ENCODE measurements at places on chromosomes 3 and 15.
A peak's percentile ranks its signal among the peaks of the same experiment; 100 is the strongest.

- no peak for DNase-seq
Measured at GRCh38 chr15:39776068-39776467, 6.6 kb downstream of the FSIP1 start.

DNA sequence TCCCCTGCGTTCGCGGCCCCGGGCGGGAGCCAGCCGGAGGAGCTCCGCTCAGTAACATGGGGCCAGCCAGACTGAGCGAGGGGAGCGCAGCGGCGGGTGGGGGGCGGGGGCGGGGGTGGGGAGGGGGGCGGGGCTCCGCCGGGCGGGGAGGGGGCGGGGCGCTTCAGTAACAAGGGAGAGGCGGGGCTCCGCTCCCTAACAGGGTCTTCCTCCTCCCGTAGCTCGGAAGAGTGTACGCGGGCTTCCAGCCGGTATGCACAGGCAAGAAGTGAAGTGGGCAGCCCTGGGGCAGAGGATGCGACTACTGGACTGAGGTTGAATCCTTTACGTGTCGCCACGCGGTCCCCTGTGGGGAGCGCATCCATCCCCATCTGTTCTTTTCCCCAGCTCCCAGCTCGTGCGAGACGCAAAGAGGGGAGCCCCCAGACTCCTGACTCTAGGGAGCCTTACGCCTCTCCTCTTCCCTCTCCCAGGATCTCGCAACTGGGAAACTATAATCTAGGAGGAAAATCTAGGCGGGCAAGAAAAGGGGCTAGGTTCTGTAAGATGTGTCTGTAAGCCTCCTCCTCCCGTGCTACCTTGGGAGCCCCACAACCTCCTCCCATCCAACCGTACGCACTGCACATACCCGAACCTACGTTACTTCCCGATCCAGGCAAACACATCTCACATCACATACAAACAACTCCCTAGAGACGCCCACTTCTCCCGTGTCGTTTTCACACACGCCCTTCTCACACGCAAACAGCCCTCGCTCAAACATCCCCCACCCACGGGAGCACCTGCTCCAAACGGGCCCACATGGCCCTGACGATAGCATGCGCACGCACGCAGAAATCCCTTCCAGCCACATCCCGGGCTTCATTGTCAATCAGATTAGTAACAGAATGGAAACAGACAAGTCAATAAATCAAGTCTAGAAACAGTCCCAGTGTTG lies at the start of gene SHF:
Gene SHF, minus strand, starts transcription at position 73 of the 937 bp plus-strand sequence. Its CDS starts 15 bp downstream, at position 58.
- DNase-seq, result peak; percentile 73

GRCh38 chr3:72750405-72750965 lies 97.8 kb downstream of the SHQ1 start:
- no peak for DNase-seq

DNA sequence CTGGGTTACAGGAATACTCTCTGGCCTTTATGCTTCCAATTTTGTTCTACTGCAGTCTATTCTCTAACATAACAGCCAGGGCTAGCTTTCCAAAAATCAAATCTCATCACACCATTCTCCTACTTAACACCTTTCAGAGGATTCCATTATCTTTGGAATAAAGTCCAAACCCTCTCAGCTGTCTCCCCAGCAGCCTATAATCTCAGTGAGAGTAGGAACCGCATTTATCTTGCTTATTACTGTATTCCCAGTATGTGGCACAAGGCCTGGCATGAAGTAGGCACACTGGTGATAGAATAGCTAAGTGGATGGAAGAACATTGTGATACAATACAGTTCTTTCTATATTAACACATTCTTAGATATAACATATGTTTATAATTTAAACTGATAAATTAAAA lies 49.0 kb upstream of the MYO5C start:
- DNase-seq, result no peak

GRCh38 chr15:70768257-70768883 lies 5.0 kb upstream of the UACA start:
- no peak for DNase-seq

DNA sequence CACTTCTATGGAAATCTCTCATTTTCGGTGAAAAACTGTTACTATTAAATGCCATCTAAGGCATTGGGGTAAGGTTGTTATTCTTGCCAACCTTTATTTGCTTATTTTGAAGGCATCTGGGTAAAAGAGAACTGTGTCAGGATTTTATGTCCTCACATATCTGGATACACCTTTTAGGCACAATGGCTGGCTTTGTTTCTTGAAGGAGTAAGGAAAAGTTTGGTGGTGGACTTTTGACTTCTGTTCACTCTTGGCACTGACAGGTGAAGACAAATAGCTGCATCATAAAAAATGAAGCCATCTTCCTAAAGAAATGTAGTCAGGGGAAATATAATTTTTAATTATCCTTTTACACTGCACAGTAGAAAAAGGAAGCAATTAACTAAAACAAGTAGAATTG lies 310.0 kb downstream of the CNTN3 start:
- no peak for DNase-seq

GRCh38 chr3:148092624-148093347 lies 604.9 kb upstream of the AGTR1 start:
- DNase-seq, result no peak
